ENCODE measurements at places on chromosomes 6 and 20.

DNA sequence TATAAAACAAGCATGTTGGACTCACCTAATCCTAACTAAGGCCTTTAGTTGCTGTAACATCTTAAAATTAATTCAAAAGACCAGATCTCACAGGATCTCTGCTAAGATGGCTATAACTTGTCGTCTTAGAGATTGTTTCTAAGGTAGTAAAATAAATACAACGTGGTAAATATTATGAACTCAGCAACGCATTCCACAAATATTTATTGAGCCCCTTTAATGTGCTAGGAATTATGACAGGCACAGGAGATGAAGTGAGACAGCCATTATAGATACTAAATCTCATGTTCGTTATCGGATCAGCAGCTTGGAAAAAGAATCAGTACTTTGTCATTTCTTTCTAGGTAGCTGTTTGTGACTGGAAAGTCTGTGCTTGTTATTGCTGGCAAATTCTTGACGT lies 20.9 kb upstream of the MCM3 start:
- no peak for DNase-seq

DNA sequence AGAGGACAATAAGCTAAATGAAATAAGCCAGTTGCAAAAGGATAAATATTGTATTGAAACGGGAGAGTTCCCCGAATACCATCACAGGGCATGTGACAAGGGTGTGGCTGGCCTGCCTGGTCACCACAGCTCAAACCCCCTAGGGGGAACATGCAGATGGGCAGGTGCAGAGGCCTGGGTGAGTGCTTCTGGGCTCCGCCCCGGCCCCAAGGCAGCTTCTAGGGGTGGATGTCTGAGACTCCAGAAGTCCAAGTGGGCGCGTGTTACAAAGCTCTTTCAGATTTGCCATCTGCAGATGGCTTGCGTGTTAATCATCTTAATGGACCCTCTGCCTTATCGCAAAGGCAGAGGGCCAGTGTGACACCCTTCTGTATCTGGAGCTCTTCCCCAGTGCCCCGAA lies 559.2 kb upstream of the IMPG1 start:
- no peak for DNase-seq

DNA sequence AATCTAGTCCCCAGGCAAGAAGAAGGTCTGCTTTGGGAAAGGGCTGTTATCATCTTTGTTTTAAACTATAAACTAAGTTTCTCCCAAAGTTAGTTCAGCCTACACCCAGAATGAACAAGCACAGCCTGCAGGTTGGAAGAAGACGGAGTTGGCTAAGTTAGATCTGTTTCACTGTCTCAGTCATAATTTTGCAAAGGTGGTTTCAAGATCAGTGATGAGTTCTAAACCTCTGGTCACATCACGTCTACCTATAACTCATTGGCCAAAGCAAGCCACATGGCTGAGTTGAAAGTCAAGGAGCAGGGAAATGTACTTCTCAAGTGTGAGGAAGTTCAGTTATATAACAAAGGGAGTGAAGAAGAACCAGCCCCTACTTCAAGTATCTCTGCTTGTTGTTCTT lies 50.5 kb upstream of the ECI2 start:
- no peak for DNase-seq

- DNase-seq: no peak
Observed at GRCh38 chr6:47407300-47408281, 70.0 kb upstream of the CD2AP start.

DNA sequence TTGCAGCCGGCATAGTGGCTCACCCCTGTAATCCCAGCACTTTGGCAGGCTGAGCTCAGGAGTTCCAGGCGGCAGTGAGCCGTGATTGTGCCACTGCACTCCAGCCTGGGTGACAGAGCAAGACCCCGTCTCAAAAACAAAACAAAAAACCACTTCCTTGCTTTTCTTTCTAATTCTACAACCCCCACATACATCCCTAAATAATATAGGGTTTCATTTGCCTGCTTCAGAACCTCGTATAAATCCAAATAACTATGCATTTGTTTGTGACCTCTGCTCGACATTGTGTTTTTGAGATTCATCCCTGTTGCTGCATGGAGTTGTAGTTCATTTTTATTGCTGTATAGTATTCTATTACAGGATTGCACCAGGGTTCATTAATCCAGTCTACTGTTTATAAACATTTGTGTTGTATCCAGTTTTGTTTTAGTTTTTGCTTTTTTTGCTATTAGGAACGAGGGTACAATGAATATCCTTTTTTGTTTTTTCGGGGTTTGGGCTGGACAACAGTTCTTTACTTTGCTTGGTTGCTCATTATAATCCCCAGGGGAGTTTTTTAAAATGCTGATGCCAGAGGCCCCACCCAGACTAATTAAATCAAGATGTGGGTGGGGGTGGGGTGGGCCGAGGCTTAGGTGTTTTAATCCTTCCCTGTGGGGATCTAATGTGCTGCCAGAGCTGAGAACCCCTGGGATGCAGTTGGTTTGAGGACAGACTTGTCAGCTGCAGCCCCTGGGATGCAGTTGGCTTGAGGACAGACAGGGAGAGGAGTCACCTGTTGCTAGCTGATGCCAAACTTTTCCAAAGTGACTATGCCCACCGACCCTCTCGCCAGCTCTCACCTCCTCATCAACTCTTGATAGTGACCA lies 2.4 kb upstream of the SNAI1 start:
- DNase-seq: no peak

DNA sequence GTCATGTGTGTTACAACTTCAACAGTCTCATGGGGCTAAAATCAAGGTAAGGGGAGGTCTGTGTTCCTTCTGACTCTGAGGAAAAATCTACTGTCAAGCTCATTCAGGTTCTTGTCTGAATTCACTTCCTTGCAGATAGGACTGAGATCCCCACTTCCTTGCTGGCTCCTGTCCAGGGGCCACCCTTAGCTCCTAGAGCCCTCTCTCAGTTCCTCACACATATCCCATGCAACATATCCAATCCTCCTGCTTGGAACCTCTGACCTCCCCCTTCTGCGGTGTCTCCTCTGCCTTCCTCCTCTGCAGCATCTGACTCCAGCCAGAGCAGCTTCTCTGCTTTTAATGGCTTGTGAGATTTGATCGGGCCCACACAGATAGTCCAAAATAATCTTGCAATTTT lies 27.1 kb upstream of the MICB start:
- DNase-seq: no peak

DNA sequence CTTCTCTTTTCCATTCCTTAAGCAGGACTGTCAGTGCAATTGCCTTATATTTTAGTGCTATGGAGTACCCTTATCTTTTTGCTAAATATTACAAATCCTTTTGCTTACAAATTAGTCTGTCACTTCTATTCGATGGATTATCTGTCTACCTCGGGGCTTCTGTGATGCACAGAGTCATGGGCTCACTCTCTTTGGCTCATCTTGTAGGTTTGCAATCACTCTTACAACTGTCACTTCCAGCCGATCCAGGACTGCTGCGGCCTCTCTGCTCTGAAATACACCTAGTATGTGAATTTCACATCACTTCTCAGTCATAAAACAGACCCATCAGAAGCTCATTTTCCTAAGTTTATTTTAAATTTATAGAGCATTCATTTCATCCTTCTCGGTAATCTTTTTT lies 293.2 kb upstream of the QKI start:
- DNase-seq: no peak

GRCh38 chr20:56343861-56344381 lies 14.9 kb upstream of the FAM210B start:
- DNase-seq: no peak

- no peak for DNase-seq
Observed at GRCh38 chr20:48703511-48704219, 124.1 kb downstream of the PREX1 start.

DNA sequence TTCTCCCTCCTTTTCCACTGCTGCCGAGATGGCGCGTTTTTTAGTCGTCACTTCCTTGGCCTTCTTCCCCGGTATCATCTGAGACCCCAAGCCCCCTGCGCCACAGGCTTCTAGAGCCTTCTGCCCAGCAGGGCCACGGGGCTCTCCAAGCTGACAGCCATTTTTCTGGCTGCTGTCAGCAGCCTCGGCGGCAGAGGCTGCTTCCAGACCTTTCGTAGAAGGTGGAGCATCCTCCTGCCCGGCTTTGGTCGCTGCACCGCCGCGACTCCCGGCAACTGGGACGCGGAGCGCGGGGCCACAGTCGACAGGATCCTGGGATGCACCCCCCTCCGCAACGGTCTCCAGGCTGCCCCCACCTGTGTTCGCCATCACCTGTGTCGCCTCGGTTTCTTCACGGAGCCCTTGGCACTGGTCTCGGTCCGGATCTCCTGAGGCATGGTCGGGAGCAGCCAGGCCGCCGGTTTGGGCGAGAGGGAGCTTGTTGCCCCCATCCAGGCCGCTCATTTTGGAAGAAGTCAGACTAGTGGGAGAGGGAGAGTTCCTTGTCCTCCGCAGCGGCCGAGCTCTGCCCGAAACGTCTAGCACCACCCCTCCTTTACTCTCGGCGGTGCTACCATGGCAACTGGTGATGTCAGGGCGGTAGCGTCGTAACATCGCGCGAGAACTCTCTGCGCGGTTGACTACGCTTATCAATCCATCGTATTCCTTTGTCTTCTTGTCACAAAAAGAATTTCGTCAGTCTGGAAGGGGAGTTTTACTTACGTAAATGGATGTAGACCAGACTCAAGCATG lies at the start of gene TSPYL4:
Gene TSPYL4 (minus strand): TSS at position 571 of the 792 bp plus-strand sequence. CDS start 67 bp downstream, at position 504.
- peak; percentile 66 for DNase-seq

DNA sequence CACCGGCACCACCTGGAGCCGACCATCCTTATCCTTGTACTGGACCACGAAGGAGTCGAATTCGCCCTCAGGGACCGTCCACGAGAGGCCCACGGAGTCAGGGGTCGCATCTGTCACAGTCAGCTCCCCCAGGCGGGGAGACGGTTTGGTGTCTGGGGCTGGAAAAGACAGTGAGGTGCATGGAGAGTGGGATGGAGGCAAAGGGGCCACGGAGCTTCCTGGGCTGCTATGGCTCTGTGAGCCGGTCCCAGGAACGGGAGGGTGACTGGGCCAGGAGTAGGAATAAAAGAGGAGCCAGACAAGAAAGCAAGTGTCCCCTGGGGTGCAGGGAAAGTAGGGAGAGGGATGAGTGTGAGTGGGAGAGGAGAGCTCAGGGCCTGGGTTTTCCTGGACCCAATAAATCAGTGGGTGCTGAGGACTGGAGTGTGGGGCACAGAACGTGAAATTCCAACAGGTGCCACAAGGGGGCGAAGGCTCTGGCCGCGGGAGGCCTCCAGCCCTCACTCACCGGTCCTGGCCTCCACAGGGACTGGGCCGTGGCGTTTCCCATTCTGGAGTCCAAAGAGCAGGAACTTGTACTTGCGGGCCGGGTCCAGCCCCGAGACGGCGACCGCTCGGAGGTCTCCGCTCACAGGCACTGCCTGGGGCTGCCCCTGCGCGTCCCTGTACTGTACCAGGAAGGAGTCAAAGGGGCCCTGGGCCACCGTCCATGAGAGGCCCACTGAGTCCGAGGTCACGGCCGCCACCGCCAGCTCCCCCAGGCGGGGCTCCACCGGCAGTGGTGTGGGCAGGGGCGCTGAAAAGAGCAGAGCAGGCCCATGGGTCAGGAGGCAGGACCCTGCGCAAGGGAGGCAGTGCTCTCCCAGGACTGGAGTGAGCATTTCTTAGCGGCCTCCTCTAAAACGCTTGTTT lies 9.9 kb downstream of the CYP21A2 start:
- no peak for DNase-seq

DNA sequence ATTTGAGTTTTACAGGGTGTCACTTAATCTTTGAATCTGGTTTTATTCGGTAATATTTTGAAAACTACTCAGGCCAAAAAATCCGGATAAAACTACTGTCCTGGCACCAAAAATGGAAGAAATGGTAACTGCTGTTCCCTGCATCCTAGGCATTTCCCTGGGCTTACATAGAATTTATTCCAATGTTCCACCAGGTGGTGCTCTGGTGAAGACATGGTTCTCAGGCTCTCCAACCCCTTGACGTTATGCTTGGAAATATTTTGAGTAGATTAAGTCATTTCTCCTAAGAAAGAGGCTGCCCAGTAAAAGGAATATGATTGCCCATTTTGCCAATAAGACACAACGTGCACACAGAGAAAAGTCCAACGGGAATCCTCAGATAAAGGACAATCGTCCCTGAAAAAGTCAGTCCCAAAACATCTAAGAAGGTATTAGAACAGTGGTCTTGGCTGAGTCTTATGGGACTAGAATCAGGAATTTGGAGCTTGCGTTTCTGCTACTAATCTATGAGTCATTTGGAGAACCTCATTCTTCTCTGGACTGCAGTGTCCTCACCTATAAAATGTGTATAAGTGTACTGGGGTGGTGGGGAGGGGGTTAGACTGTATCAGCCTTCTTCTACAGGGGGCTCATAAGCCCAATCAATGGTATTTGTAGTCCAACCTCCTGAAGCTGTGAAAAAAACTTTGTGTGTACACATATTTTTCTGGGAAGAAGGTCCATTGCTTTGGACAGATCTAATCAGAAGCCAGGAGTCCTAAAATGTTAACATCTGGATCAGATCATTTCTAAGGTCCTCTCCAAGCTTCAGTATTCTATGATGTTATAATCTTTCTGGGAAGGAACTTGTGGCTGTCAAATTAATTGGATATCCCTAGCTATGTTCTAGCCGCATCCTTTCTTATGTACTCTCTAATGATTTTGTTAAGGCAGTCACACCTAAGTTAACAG lies 131.0 kb upstream of the BMP2 start:
- no peak for DNase-seq

DNA sequence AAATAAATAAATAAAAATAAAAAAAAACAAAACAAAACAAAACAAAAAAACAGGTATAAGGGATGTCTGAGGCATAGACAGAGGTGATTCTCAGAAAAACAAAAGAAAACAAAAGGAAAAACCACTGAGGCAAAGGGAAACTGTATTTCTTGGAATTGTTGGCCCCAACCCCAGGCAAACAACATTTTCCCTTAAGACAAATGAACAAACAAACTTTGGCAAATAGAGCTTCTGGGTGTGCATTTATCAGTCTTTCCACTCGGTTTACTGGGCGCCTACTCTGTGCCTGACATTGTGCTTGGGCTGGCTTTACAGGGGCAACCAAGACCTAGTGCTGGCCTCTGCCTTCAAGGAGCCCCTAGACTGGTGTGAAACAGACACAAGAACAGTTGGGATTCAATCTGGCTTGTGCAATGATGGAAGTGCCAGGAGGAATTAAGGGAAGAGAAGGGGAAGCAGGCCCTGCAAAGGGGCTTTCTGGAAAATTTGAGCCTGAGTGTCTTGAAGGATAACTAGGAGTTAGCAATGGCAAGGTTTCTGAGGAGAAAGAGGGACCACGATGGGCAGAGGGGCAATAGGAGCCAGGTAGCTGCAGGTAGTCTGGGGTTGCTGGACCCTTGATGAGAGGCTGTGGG lies 33.8 kb upstream of the IER3 start:
- DNase-seq: no peak

- no peak for DNase-seq
Observed at GRCh38 chr6:26205625-26206574, 118.7 kb downstream of the HFE start.

- DNase-seq: no peak
Observed at GRCh38 chr6:7468382-7469081, 72.9 kb upstream of the DSP start.

Measured in activated gamma-delta T cell (primary cell).